ENCODE measurements at places on chromosomes 16 and 17.

- DNase-seq = no peak
Observed at GRCh38 chr17:79654350-79654959, 43.6 kb upstream of the RBFOX3 start.

GRCh38 chr16:89169778-89170177 is 1.8 kb upstream of the CDH15 start:
- no peak for DNase-seq

GRCh38 chr16:77748421-77749005 is 26.2 kb downstream of the NUDT7 start:
- no peak for DNase-seq

DNA sequence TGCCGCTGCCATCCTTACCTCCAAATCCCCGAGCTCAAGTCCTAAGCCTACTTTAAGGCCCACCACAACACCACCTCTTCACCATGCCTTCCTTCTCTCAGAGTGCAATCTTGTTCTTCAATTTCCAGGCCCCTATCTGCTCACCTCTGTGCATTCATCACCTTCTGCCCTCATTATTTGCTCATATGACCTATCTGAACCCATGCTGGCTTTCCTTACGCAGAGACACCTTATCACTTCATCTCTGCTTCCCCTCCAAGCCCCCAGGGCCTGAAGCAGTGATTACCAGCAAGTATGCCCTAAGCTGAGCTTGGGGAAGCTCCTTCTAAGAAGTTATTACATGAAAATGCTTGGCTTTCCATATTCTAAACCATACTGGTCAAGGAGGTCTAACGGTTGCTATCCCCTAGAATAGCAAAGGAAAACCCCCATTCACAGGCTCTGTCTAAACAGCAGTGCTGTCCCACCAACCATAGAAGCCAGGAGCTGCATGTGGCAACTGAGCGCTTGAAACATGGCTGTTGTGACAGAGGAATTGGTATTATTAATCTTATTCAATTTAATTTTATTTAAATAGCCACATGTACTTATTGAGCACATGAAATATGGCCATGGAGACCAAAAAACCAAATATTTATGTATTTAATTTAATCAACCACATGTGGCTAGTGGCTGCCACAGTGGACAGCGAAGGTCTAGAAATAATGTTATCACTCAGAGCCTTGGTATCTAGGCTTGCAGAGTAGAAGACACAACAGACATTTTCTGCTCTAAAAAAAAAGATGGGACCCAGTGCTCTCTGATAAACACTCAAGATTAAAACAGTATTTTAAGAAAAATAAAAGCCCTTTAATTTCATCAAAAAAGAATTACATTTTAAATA is 13.9 kb downstream of the USP7 start:
- DNase-seq = no peak

DNA sequence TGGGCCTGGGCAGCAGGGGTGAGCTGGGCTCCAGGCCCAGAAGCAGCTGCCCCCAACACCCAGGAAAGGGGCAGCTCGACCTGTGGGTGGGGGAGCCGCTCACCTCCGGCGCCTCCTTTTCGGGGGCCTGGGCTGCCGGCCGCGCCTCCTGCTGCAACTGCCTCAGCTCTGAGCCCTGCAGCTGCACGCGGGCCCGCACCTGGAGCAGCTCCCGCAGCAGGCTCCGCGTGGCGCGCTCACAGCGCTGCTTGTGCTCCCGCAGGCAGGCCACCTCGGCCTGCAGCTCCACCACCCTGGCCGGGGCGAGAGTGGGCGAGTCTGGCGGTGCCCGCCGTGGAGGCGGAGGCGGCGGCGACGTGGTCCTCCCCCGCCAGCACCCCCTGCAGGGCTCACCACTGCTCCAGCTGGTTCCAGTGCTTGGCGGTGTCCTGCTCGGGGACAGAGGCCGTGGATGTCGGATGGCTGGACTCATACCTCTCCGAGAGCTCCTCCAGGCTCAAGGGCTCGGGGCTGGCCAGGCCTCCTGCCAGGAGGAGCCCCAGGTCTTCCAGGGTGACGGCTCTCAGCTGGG is 868 bp downstream of the CCDC154 start:
- DNase-seq = no peak

- no peak for DNase-seq
Observed at GRCh38 chr17:82888583-82889495, 49.0 kb upstream of the ZNF750 start.

- DNase-seq = no peak
Observed at GRCh38 chr16:15772579-15773293, 84.1 kb downstream of the MYH11 start.

GRCh38 chr16:11907160-11907970 is 8.4 kb downstream of the GSPT1 start:
- DNase-seq = no peak

GRCh38 chr16:29837841-29838240 is 17.6 kb downstream of the MVP start:
- no peak for DNase-seq

DNA sequence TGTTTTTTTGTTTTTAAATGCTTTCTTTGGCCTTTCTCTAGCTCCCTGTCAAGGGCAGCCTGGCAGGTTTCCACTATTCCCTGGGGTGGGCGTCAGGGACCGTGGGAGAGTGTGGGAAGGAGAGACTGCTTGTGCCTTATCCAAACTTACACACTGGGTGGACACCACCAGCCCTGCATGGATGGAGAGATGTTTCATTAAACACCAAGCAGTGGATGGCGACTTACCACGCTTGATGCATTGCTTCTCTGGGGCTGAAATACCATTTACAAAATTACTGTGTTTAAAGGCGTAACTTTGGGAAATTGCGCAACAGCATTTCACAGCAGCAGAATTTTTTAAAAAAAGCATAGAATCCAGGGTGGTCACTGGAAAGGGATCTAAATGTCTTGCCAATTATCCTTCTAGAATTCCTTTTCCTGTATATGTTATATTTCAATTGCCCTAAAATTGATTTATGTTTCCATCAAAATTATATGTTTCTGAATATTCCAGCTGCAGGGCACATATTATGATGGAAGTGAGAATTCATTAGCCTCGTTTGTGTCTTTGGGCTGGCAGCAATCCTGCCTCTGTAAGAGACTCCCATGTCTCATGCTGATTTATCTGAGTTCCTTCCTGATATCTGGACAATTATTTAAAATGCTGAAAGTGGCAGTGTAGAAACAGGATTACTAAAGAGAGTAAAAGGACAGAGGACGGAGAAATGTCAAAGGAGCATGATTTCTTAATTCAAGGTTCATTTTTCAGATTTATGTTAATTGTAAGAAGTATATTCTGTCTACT is 247.3 kb downstream of the GRIN2A start:
- DNase-seq = no peak

DNA sequence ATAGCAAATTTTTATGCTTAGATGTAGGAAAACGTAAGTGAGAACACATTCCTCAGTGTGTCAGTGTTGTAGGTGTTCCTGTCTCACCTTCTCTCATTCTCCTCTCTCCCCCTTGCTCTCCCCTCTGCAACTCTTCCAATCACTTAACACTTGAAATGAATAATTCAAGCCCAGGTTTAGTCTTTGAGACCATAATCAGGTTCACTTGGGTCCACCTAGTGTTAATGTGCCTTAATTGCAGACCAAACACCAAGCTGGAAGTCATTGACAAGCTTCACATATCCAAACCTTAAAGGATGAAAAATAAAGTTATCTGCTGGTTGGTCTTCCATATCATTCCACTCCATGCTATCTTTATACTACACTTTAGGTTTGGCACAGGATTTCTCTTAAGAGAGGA is 37.0 kb downstream of the STXBP4 start:
- no peak for DNase-seq

DNA sequence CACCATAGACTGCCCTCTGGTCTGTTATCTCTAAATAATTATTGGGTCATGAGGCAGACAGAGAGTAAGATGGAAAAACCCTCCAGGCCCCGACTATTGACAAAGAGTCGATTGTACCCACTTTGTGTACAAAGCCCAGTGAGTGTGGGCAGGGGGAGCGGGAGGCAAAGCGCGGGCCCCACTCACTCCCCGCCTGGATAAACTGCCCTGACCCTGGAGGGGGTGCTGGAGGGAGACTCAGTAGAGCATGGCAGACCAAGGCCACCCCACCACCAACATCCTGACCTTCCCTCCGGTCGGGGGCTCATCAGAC is 11.2 kb upstream of the CPSF4L start:
- DNase-seq = no peak
